ENCODE measurements at places on chromosomes 2 and 18.

DNA sequence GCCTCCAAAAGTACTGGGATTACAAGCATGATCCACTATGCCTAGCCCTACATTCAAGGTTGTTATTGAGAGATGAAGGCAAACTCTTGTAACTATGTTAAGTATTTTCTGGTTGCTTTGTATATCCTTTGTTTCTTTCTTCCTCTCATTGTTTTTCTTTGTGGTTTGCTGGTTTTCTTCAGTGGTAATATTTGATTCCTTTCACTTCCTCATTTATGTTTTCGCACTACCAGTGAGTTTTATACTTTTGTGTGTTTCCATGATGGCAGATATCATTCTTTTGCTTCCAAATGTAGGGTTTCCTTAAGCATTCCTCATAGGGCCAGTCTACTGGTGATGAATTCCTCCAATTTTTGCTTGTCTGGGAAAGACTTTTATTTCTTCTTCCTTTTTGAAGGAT, 90.2 kb downstream of the NCK2 start:
- no peak for DNase-seq

- DNase-seq: no peak
Measured at GRCh38 chr2:236899950-236900640, 185.6 kb upstream of the COPS8 start.

- DNase-seq: no peak
Measured at GRCh38 chr2:143333168-143333791, 204.1 kb downstream of the ARHGAP15 start.

DNA sequence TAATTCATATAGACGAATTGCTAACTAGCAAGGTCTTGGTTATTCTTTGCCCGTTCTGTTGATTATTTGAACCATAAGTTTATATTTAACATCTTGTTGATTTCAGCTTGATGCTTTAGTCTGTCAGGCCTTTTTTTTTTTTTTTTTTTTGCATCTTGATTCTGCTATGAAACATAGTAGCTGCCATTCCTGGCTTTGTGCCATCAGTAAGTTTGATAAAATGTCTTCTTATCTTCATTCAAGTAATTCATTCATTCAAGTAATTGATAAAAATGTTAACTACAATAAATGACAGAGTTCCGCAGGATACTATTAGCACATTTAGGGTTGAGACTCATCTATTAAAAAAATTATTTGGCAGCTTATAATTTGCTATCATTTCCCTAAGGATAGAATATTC, 134.7 kb downstream of the LYPD6B start:
- DNase-seq: no peak

GRCh38 chr18:43274526-43274925, 2.8 kb downstream of the SYT4 start:
- no peak for DNase-seq

DNA sequence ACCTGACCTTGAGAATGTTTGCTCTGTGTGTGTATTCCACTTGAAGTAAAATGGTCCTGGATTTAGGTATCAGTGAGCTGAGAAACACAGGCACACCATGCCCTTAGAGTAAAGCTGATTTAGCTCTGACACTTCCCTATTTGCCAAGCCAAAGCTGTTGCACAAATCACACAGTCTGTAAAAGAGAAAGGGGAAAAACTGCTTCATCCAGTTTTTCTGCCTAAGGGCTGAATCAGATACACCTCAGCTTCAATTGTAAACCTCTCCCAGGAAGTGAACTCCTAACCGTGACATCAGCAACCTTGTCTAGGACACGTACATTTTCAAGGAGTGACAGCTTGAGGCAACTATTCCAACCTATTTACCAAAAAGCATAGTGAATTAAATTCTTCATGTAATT, 150.4 kb downstream of the NR4A2 start:
- DNase-seq: peak; percentile 11

DNA sequence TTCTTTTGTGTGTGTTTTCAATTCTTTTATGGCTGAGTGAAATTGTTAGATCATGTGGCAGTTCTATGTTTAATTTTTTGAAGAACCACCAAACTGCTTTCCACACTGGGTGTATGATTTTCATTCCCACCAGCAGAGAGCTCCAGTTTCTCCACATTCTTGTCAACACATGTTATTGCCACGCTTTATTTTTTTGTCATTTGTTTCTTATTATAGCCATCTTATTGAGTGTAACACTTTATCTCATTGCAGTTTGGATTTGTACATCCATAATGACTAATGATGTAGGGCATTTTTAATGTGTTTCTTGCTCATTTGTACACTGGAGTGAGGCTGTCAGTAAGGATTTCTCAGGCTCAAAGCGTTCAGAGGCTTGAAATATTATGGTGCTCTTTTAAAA, 184.2 kb downstream of the PIEZO2 start:
- DNase-seq: no peak

DNA sequence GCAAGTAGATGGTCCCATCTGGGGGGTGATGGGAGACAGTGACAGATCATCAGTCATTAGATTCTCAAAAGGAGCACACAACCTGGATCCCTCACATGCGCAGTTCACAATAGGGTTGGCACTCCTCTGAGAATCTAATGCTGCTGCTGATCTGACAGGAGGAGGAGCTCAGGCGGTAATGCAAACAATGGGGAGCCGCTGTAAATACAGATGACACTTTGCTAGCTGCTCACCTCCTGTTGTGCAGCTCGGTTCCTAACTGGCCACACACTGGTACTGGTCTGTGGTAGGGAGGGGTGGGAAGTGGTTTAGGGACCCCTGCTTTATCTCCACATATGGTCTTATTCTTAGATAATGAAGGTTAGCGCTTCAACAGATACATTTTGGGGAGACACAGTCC, 506.6 kb downstream of the PLCL1 start:
- DNase-seq: no peak

DNA sequence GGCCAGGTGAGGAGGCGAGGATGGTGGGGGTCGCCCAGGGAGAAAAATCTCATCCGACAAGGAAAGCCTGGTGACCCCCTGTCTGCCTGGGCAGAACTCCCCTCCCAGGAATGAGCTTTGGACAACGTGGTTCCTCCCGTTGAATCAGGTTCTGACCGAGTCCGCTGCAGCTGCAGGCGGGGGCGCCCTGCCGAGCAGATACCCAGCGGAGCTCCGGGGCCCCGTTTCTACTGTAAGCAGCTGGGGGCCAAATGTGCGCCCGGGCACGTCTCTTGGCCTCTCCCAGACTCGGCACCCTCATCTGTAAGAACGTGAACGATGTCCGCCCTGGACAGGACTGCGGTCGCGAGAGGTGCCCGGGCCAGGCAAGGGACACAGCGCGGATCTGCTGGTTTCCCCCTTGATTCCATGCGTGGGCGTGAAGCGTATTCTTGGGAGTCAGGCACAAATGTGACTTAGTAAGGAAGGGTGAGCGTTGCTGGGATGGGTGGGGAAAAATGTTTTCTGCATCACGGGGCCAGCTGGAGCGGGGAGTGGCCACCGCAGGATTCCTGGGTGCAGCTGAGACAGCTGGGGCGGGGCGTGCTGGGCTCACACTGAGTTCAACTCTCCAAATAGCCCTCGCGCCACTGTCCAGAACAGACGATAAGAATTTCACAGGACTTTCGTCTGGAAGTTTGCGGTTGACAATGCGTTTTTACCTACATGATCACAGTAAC, 20.2 kb upstream of the TUBB6 start:
- peak; percentile 31 for DNase-seq
